T-helper 2 cell (primary cell): ENCODE measurements at places on chromosomes 16 and 17.

DNA sequence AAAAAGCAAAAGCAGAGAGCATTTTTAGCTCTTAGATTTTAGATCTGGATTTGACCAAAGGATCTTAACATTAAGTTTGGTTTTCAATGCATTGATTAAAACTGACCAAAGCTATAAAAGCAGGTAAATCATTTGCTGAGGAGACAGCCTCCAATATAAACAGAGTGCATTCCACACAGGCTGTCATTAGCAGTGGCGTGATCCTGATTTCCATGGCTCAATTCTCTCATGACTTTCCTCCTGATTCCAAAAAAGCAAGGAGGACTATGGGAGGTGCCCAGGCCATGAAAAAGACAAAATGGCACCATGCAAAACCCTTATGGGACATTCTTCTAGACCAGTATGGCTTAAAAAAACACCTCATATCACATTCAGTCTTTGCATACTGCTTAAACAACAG lies 53.5 kb downstream of the PARN start:
- no peak for DNase-seq

DNA sequence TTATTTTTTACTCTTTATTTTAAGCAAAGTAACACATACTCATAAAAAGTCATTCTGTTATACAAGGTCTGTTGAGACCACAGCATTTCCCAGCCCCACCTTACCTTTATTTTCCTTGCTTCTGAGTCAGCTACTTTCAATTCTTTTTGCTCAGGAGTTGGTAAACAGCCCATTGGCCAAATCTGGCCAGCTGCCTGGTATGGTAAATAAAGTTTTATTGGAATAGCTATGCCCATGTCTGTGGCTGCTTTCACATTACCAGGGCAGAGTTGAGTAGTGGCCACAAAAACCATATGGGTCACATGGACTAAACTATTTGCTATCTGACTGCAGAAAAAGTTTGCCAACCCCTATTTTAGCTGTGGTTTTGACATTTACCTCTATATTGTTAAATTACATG lies 3.4 kb upstream of the NSRP1 start:
- DNase-seq, result no peak

GRCh38 chr16:49839017-49839825 lies 16.7 kb downstream of the ZNF423 start:
- no peak for DNase-seq

GRCh38 chr17:80119839-80120238 lies 18.5 kb downstream of the GAA start:
- no peak for DNase-seq

GRCh38 chr16:89409161-89409711 lies 81.1 kb downstream of the ANKRD11 start:
- DNase-seq, result peak; percentile 71

GRCh38 chr17:81553616-81554181 lies 1.5 kb upstream of the FAAP100 start:
- DNase-seq, result peak; percentile 7

- no peak for DNase-seq
Measured at GRCh38 chr17:73648974-73649373, 4.7 kb upstream of the SDK2 start.

DNA sequence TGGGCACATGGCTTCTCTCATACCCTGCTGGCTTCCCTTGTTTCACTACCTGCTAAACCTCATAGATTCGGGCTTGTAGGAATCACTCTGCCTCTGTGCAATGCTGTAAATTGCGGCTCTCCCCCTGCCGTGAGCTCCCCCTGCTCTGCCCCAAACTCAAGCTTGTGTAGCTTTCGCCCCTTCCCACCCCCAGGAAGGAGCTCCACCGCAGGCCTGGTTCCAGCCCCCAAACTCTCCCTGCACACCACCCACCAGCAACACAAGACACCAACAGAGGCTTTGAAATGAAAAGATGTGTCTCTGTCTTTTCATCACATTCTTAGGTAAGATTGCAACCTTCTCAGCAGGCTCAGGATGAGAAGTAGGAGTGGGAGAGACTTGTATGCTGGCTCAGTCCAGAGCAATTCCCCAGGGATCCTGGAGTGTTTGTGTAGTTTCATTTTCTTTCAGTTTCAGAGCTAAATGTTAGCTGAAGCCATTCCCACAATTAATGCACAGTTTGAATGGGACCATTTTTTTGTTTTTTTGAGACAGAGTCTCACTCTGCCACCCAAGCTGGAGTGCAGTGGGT lies 14.2 kb downstream of the CX3CL1 start:
- DNase-seq, result no peak

- DNase-seq, result no peak
Measured at GRCh38 chr16:64364016-64364415, 757.8 kb downstream of the CDH11 start.

- DNase-seq, result no peak
Measured at GRCh38 chr16:84559311-84559932, 55.0 kb upstream of the MEAK7 start.

DNA sequence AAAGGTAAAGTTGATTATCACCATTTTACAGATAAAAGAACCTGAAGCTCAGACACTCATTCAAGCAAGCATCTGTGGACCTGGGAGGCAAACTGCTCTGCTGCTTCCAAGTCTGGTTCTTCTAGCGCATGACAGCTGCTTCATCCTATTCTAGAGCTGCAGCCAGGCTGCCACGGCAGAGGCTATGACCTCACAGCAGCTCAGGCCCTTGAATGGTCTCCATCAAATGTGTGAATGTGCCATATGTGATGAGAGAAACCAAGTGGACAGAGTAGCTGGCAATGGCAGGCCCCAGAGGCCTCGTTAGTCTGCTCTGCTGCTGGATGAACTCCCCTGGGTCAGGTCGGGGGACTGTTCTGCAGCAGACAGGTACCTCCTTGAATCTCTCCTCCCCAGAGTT lies 30.7 kb upstream of the FOXJ1 start:
- no peak for DNase-seq

DNA sequence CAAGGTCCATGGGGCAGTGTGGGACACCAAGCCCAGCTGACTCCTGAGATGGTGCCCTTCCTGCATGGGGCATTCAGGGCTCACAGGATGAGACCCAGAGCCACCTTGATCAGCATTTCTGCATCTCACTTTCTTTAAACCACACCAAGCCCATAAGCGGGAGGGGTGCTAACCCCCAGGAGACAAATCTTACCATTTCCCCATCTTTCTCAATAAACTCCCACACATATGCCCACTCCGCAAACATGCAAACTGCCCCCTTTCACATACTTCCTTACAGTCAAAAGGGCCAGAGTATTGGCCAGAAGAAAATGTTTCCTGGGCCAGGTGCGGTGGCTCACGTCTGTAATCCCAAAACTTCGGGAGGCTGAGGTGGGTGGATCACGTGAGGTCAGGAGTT lies 3.7 kb upstream of the SLC39A11 start:
- no peak for DNase-seq

- no peak for DNase-seq
Measured at GRCh38 chr16:89616623-89617022, 3.2 kb downstream of the DPEP1 start.

DNA sequence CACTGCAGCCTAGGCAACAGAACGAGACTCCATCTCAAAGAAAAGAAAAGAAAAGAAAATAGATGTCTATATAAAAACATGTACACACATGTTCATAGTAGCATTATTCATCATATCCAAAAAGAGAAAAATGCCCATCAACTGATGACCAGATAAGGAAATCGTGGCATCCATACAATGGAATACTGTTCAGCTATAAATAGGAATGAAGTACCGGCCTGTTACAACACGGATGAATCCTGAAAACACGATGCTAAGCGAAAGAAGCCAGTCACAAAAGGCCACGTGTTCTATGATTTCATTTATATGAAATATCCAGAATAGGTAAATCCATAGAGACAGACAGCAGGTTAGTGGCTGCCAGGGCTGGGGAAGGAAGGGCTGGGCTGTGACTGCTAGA lies 65.8 kb downstream of the TBC1D16 start:
- no peak for DNase-seq
